ENCODE measurements at places on chromosomes 12 and 14.
A peak's percentile ranks its signal among the peaks of the same experiment; 100 is the strongest.

DNA sequence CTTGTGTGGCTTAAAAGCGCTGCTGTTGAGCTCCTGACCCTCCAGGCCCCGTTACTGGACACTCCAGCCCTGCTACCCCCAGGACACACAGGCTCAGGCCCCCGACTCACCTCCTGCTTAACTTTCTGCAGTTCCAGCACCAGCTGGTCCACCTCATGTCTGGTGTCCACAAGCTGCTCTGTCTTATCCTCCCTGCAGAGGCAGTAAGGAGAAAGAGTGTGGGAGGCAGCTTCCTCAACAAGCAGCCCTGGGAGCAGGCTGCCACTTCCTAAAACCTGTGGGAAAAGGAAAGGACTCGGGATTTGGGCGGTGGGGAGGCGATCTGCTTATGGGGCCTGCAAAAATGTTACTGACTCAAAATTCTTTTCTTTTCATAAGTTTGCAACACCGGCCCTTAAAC is 79.2 kb downstream of the CCDC88C start:
- no peak for DNase-seq

GRCh38 chr12:95836185-95836609 is 22.6 kb upstream of the SNRPF start:
- DNase-seq: peak; percentile 56

- no peak for DNase-seq
Observed at GRCh38 chr14:77663293-77663692, 44.5 kb downstream of the ALKBH1 start.

DNA sequence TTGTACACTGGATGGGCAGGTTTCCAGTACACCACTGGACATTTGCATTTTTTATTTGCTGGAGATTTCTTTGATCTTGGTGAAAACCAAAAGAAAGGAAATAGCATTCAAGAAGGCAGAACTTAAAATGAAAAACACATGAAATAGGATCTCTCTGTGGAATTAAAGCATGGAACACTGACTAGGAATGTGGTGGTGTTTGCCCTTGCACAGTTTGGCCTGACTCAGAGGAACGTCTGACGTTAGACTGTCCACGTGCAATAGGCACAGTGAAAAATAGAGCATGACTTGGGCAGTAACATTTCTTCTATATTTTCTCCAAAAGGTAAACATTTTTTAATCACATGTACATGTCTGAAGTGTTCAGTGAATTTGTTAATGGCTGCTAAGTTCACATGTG is 474.1 kb upstream of the PRICKLE1 start:
- no peak for DNase-seq
